ENCODE measurements at places on chromosomes 16 and 17.

DNA sequence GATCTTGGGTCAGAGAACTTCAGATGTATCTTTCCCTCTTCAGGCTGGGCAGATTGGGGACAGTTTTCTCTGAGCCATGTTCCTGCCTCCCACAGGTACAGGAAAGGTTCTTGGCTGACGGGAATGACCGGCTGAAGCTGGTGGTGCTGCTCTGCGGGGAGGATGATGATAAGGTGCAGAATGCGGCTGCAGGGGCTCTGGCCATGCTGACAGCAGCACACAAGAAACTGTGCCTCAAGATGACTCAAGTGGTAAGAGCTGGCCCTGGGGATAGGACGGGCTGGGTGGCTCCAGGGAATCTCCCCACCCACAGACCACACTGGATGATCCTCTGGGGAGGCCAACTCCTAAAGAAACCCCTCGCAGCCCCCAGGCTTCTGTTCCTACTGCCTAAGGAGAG is 10.9 kb downstream of the SLC35G3 start:
- DNase-seq, result no peak

DNA sequence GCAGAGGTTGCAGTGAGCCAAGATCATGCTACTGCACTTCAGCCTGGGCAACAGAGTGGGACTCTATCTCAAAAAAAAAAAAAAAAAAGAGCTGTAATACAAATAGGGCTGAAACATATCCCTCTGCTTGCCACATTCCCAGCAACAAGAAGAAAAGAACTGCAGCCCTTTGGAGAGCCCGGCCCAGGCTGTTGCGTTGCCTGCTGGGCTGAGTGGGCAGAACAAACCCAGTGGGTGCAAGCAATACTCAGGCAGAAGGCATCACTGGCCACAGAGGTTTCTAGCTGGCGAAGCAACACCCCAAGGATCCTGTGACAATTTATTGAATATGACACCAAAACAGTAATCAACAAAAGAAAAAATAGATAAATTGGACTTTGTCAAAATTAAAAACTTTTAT is 44.0 kb downstream of the PIGL start:
- DNase-seq, result no peak

DNA sequence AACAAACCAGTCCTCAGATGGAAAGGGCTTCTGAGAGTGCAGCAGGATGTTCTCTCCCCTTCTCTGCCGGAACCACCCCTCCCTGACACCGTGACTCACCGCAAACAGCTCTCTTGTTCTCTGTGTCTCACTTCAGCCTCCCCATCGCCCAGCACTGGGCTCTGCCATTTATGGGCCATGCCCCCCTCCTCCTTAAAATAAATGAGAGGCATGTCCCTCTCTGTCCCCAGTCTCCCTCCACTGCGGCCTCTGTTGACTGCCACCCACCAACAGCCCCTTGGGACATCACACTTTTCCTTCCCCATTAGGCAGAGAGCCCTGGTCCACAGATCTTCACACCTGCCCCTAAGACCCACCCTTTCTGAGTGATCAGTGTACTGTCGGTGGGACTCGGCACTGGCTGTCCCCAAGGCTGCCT is 6.3 kb downstream of the CCDC102A start:
- DNase-seq, result no peak

DNA sequence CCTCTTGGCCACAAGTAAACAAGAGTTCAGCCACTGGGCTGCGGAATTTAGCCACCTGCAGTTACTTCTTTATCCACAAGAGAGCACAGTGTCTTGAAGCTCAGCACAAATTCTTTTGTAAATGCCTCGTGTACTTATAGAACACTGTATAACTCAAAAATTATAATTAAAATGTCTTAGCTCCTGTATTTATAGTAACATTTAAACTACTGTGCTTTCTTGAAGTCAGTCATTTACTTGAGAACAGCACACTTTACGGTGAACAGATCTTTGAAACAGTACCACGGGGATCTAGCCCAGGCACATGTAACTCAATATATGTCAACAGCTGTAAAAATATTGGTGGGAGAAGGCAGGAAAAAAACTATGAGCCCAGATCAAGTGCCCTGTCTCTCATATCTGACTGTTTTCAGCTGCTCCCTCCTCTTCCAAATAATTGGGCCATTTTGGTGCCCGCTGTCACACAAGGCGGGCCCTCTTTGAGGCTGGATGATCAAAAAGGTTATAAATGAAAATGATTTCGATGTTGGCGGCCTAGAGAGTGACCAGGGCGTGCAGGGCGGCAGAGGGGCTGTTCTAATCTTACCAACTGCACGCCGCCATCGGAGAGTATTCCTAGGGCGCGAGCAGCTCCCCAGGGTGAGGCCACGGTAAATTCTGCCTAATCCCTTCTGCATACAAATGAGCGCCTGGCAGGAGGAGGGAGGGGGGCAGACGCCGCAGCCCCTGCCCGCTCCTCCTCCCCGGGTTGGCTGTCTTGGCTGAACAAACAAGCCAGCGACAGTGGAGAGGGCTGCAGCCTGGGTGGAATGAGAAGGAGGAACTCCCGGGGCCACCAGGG is 183.2 kb downstream of the C16orf78 start:
- DNase-seq, result no peak

DNA sequence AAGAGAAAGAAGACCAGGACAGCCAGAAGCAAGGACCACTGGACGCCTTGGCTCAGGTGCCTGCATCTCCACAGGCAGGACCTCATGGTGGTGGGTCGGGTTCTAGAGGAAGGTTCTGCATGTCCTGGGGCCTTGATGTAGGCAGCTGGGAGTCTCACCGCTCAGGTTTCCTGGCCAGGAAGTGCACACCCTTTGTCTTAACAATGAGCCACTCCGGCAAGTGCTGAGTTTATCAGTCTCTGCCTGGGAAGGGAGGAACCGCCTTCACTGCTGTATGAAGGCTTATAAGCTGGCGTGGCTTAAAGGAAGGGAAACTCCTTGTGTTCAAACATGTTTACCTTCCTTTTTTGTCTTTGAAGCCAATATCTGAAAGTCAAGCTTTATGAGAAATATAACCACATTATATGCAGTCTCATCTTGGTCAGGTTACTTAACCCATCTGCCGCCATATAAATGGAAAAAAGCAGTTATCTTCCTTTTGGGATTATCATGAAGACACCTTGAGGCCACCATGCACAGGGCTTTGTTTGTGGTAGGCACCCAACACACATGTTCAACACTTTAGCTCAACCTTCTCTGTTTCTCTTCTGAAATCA is at the start of gene ST6GALNAC1:
ST6GALNAC1 (minus strand) TSS at position 205 of the 596 bp plus-strand sequence; CDS start at position 86, 119 bp downstream.
- DNase-seq, result peak; percentile 44

GRCh38 chr16:79563921-79564320 is 36.6 kb downstream of the MAF start:
- DNase-seq, result no peak

All from heart left ventricle (tissue), 16 donors.